Stimulated activated CD4-positive, alpha-beta T cell treated with anti-CD3 and anti-CD28 coated beads, Interleukin-2, amount 100 ng/mL, for 48 hours (primary cell): ENCODE measurements at places on chromosomes 13 and 19.

DNA sequence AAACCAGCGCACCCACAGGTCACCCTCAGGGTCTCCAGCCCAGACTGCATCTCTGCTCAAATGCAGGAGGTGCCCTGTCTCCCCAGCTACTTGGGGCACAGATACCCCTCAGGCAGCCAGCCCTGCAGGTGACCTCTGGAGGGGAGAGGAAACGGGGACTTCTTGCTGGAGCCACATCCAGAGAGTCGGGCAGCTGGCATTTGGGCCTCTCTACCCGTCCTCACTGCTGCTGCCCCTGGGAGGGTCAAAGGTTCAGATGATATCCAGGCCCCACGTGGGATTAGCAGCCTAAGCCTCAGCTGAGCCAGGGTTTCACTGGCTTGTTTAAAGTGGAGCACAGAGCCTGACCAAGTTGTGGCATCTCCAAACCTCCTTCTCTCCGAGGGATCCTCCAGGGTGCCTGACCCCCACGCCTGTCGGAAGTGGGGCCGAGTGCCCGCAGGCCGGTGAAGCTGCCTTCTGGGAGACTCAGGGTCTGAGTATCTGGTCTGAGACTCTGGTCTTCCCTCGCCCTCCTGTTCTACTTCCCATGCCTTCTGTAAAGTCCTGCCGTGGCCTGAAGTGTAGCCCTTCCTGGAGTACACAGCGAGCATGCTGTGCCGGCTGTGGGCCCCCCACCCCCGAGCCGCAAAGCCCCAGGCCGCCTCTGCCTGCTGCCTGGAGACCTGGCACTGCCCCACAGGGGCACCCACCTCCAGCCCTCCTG, 2.1 kb downstream of the RASA3 start:
- DNase-seq, result no peak

DNA sequence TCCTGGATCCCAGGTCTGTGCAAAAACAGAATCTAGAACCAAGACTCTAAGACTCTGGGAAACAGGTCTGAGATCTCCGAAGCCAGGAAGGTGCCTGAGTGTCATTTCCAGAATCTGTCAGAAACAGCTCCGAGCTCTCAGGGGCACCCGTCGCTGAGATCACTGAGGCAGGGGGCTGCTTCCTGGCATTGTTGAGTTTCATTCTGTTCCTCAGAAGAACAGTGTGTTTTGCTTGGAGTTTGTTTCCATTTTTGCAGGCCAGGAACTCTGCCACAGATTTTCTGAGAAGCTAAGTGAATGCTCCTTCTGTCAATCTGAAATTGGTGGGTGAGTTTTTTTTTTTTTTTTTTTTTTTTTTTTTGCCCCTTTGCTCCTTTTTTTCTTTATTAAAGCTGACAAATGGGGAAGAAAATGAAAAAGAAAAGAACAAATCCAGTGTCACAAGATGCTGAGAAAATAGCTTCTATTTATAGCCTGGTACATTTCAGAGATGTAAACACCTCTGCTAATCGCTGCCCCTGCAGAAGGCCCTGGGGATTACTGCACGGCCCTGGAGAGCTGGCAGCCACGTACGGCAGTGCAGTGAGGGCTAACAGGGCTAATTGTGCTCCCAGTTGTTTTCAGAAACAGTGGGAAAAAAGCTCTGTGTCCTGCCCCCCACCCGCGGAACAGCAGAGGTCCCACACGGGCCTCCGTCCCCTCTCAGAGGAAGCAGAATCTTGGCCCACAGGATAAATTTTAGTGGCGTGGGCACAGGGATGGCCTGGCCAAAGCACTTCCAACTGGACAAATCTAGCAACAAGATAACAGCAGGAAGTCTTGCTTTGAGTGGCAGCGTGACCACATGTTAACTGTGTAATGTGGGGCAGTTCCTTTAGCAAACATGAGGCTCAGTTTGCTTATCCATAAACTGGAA, 237.6 kb upstream of the IRS2 start:
- DNase-seq, result no peak

DNA sequence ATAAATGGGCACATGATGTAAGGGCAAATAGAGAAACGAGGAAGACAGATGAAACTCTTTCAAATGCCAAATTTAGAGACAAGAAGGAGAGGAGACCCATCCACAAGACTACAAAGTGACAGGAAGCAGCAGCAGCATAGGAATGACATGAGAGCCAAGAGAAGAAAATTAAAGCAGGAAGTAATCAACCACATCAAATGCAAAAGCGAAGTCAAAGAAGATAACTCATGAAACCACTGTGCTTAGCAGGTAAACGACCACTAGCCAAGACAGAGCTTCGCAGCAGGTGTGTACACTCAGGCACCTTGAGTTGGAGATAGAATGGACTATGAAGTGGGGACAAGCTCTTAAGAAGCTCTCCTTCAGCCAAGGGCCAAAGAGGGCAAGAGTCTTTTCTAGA, 64.1 kb downstream of the KLF12 start:
- no peak for DNase-seq

DNA sequence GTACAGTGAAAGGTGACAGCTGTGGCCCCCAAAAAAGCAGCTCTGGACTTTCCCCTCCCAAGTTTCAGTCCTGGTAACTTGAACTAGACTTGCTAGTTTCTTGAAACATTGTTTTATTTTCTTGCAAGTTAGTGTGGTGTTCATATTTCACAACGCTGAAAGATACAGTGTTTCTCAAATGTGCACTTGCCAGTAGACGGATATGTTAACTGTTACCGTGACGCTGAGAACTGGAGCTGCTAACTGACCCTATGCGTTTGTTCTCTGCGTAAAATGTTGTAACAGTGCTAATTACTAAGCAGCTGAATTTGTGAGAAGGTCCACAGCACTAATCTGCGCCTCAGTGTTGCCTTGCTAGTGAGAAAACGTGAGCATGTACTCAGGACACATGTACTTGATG, 79.6 kb downstream of the GGACT start:
- DNase-seq, result no peak

DNA sequence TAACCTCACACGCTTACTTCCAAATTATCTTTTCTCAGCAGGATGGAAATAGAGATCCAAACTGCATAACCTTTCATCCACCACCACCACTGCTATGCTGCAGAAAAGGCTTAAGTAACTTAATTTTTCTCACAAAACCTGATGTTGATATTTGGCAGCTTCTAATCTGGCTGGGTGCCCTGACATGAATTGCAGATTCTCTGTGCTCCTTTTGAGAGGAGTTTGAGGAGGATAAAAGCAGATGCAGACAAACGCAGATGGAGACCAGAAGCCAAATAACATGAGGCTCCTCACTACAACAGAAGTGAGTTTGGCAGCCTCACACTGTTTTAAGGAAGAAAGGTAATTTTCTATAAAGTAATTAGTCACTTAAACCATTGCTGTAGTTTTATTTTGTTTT, 646.2 kb upstream of the ATXN8OS start:
- no peak for DNase-seq

DNA sequence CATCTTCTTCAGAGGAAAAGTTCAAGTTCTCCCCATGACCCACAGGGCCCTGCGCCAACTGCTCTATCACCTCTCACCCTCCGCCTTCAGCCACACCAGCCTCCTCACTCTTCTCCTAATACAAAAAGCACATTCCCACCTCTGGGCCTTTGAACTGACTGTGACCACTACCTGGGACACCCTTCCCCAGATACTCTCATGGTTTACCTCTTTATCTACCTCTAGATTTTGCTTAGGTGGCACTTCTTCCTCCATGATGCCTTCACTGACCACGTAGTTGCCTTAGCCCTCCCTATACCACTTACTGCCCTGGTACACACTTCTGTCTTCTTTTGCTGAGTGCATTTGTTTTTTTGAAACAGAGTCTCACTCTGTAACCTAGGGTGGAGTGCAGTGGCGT, 3.9 kb upstream of the SYCE2 start:
- no peak for DNase-seq

DNA sequence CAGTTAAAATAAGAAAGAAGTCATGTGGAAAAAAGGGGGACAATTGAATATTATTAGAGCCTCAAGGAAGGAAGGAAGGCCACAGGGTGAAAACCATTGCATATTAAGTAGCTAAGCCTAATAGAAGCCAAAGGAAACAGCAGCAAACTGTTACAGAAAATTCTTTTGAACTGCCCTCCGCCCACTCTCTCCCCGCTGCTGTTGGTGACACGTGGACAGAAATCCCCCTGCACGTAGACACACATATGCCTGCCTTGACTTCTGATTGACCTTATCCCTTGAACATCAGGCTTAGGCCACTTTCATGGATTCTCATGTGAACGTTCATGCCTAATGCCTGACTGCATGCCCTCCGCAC, 229.1 kb downstream of the KCNRG start:
- DNase-seq, result no peak

- peak; percentile 72 for DNase-seq
Measured at GRCh38 chr19:4576016-4576933, 16.8 kb upstream of the SEMA6B start.
